Smooth muscle cell of the pulmonary artery (primary cell): ENCODE measurements at places on chromosomes 2 and 18. TPM values are rescaled to one million over a fixed set of nuclear protein-coding genes. Genes with fewer than 3 reads are reported as not detected.

The CYP26B1 gene
- 1.1 and 4.9 TPM in 2 replicates for total RNA-seq

The OBSL1 gene
- total RNA-seq: 57.9 and 64.4 TPM in 2 replicates

The UGT1A5 gene
- not detected in 2 replicates for total RNA-seq

The ALPP gene
- total RNA-seq: not detected in 2 replicates

The PAX3 gene
- not detected in 2 replicates for total RNA-seq

The UCN gene
- 0.85 and 1.2 TPM in 2 replicates for total RNA-seq

The CYS1 gene
- 1.6 and 2.6 TPM in 2 replicates for total RNA-seq

The ATP8B1 gene
- total RNA-seq: 73.6 and 109 TPM in 2 replicates

The GAL3ST2 gene
- total RNA-seq: 0.33 and 0.46 TPM in 2 replicates

The CLEC4F gene
- total RNA-seq: not detected in 2 replicates

The NGEF gene
- total RNA-seq: 1.3 and 5.7 TPM in 2 replicates

The SGO2 gene
- total RNA-seq: 2.4 and 5.1 TPM in 2 replicates

The SCYGR4 gene
- total RNA-seq: not detected in 2 replicates

The TMEM237 gene
- 41.0 and 41.1 TPM in 2 replicates for total RNA-seq

The B4GALT6 gene
- total RNA-seq: 3.1 and 18.5 TPM in 2 replicates

The BMP10 gene
- not detected in 2 replicates for total RNA-seq

The ALPI gene
- not detected in 2 replicates for total RNA-seq

The ITGA6 gene
- 9.8 and 119 TPM in 2 replicates for total RNA-seq

The DNER gene
- total RNA-seq: 0.20 and 1.0 TPM in 2 replicates

The RESP18 gene
- total RNA-seq: not detected in 2 replicates

The ANKRD62 gene
- total RNA-seq: not detected in 2 replicates

The TMEM182 gene
- 3.6 and 3.7 TPM in 2 replicates for total RNA-seq

The PCBP1 gene
- 87.6 and 104 TPM in 2 replicates for total RNA-seq

The INSIG2 gene
- total RNA-seq: 27.5 and 36.9 TPM in 2 replicates

The GCG gene
- total RNA-seq: not detected in 2 replicates

The SLC8A1 gene
- total RNA-seq: 60.0 and 116 TPM in 2 replicates

The VWA3B gene
- not detected in 2 replicates for total RNA-seq
